ENCODE measurements at places on chromosomes 1 and 21.

DNA sequence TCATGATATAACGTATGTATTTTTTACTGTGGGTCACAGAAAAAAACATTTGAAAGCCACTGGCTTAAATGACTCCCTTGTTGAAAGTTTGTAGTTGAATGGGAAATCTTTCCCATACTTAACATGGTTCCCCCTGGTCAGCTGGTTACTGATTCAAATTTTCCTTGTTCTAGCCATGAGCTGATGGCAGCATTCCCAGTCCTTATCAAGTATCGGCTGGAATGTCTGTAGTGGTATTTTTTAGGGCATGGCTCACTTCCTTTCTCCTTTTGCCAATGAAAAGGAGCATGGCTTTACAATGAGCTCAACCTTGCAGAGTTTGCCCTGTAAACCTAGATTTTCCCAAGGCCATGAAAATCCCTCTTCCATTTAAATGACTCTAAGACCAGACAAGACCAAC is 55.7 kb downstream of the GIPC2 start:
- no peak for DNase-seq

- no peak for DNase-seq
Observed at GRCh38 chr1:153680120-153680403, 1.6 kb downstream of the NPR1 start.

DNA sequence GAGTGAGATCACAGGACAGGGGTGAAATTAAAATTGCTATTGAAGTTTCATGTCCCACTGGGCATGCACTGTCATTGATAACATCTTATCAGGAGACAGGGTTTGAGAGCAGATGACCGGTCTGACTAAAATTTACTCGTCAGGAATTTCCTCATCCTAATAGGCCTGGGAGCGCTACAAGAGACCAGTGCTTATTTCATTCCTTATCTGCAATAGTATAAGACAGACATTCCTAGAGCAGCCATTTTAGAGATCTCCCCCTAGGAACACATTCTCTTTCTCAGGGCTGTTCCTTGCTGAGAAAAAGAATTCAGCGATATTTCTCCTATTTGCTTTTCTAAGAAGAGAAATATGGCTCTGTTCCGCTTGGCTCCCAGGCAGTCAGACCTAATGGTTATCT is 181.4 kb upstream of the ETV3 start:
- DNase-seq = no peak

- DNase-seq = no peak
Observed at GRCh38 chr1:55718758-55719671, 503.9 kb upstream of the USP24 start.

GRCh38 chr21:43723648-43724047 is 4.7 kb downstream of the PDXK start:
- DNase-seq = no peak
